Activated CD8-positive, alpha-beta memory T cell treated with anti-CD3 and anti-CD28 coated beads, Interleukin-2, amount 10 ng/mL, durations not matched to agents 7 days and 5 days (primary cell): ENCODE measurements at places on chromosomes 5 and 9.
A peak's percentile ranks its signal among the peaks of the same experiment; 100 is the strongest.

- no peak overlapping the region for H3K4me3 ChIP-seq
- no peak for DNase-seq
- H3K27ac ChIP-seq = peak overlapping the region; percentile 83
- no peaks in the 10 kb centered on the region for H3K27me3 ChIP-seq
- peaks cover 91% of the 10 kb centered on the region for H3K4me1 ChIP-seq
- H3K36me3 ChIP-seq = peaks cover 17% of the 10 kb centered on the region
These were observed 38.9 kb upstream of the TNFAIP8 start for GRCh38 chr5:119316906-119317305.

- DNase-seq = no peak
- H3K36me3 ChIP-seq = no peaks in the 10 kb centered on the region
- H3K4me1 ChIP-seq = no peaks in the 10 kb centered on the region
- H3K27me3 ChIP-seq = peaks cover 12% of the 10 kb centered on the region
These were observed 187.0 kb downstream of the CACNA1B start for GRCh38 chr9:138064547-138064946.

- no peaks in the 10 kb centered on the region for H3K4me1 ChIP-seq
- H3K27ac ChIP-seq = no peak overlapping the region
- H3K27me3 ChIP-seq = no peaks in the 10 kb centered on the region
These were observed 349.3 kb downstream of the SEMA5A start for GRCh38 chr5:9196403-9197227.

DNA sequence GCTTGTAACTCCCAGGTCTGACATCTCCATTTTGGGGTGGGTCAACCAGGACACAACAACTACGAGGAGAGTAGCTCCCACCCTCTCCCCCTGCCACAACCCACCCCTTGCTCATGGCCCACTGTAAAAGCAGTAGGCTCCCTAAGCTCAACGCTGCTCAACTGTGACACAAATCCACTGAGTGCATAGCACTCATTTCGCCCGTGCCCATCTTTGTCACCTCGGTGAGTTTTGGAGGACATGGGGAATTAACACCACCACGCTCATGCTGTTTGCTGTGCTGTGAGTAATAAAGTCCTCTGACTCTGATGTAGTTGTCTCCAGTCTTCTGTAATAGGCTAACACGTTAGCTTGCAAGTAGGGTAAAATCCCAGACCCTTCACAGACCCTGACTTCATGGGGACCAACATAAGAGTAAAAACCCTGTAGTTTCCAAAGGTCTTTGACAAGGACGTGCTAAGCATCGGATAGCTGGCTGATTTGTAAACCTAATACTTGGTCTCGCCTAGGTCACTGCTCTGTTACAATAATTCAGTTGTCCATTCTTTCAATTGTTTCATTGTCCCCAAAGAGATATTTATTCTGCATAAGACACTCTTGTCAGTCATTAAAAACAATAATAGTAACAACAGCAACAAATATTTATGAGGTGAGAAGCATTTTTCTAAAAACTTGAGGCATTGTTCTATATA is 7.7 kb downstream of the PLGRKT start:
- H3K27me3 ChIP-seq = no peaks in the 10 kb centered on the region
- H3K4me3 ChIP-seq = no peak overlapping the region

GRCh38 chr5:64497386-64497785 is 8.4 kb upstream of the RGS7BP start:
- H3K4me3 ChIP-seq = no peak overlapping the region
- no peaks in the 10 kb centered on the region for H3K4me1 ChIP-seq
- no peaks in the 10 kb centered on the region for H3K36me3 ChIP-seq
- no peaks in the 10 kb centered on the region for H3K27me3 ChIP-seq

DNA sequence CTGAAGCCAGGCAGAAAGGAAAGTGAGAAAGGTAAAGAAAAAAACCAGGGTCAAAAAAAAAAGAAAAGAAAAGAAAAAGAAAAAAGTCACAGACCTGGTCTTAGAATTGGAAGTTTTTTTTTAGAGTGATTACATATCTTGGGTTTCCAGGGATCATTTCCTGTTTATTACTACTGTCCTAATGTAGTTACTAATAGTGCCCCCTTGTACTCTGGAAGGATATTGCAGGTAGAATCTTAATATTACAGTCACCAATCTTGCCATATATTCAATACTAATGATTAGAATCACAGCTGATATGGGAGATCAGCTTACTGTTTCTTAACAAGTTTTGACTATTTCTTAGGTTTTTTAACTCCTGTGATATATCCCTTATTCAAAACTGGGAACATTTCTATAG is 543.2 kb upstream of the CDH6 start:
- no peaks in the 10 kb centered on the region for H3K27me3 ChIP-seq
- no peak overlapping the region for H3K27ac ChIP-seq
- no peak overlapping the region for H3K4me3 ChIP-seq
- H3K36me3 ChIP-seq = no peaks in the 10 kb centered on the region

DNA sequence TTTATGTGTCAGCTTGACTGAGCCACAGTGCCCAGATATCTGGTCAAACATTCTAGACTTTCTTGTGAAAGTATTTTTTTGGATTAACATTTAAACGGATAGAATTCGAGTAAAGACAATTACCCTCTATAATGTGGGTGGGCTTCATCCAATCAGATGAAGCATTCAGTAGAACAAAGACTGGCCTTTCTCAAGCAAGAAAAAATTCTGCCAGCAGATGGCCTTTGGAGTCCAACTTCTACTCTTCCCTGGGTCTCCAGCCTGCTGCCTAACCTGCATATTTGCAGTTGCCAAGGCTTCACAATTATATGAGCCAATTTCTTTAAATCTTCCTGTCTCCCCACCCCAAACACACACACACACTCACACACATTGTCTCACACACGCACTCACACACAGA is 86.4 kb downstream of the MED10 start:
- no peak overlapping the region for H3K27ac ChIP-seq
- peaks cover 18% of the 10 kb centered on the region for H3K27me3 ChIP-seq
- no peaks in the 10 kb centered on the region for H3K36me3 ChIP-seq
- H3K4me1 ChIP-seq = no peaks in the 10 kb centered on the region
- H3K4me3 ChIP-seq = no peak overlapping the region

DNA sequence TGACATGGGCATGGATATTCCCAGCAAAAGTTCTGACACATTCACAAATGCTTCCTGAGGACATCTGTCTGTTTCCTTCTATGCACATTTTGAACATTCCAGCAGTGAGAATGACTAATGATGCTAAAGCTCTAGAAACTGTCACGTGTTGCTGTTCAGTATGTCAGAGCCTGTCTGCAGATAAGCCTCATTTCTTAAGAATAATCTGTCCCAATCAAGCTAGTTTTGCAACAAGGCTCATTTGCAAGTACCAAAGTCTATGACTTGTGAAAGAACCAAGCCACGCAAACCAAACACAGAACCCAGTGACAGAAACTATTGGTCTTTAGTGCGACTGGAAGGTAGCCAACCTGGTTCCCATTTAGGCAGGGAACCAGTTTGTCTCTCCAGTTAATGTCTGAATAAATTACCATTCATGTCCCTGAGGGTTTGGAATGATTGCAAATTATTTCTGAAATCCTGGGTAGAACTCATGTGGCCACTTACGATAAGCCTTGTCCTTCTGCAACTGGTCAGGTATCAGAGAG is 178.5 kb downstream of the C9orf152 start:
- H3K4me1 ChIP-seq = peaks cover 2% of the 10 kb centered on the region
- DNase-seq = no peak
- H3K27me3 ChIP-seq = peaks cover 22% of the 10 kb centered on the region
- H3K4me3 ChIP-seq = no peak overlapping the region

DNA sequence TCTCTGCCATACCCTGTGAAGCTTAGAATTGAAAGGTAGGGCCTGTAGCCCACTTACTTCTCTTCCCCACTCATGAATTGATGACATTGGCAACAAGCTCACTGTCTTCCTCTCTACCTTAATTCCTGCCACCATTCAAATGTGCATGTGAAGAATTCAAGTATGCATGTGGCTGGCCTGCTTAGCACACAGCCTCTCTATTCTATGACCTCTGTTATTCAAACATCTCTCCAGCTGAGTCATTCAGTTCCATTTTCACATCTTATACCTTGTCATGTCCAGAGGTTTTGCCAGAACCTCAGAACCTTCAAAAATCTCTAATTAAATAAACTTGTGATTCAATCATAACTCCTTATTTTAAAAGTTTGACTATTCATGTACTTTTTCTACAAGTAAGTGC is 114.7 kb upstream of the MAN2A1 start:
- H3K27ac ChIP-seq = no peak overlapping the region
- no peaks in the 10 kb centered on the region for H3K36me3 ChIP-seq
- no peak overlapping the region for H3K4me3 ChIP-seq
- H3K27me3 ChIP-seq = peaks cover 7% of the 10 kb centered on the region
- DNase-seq = no peak

- no peaks in the 10 kb centered on the region for H3K4me1 ChIP-seq
- H3K36me3 ChIP-seq = no peaks in the 10 kb centered on the region
- H3K4me3 ChIP-seq = no peak overlapping the region
- no peak overlapping the region for H3K27ac ChIP-seq
- H3K27me3 ChIP-seq = peaks cover 32% of the 10 kb centered on the region
These were observed 70.4 kb downstream of the OTP start for GRCh38 chr5:77568082-77568481.

- H3K4me3 ChIP-seq = no peak overlapping the region
- peak; percentile 37 for DNase-seq
- peaks cover 11% of the 10 kb centered on the region for H3K4me1 ChIP-seq
- H3K27ac ChIP-seq = no peak overlapping the region
These were observed 34.2 kb downstream of the IPPK start for GRCh38 chr9:92635760-92636159.

DNA sequence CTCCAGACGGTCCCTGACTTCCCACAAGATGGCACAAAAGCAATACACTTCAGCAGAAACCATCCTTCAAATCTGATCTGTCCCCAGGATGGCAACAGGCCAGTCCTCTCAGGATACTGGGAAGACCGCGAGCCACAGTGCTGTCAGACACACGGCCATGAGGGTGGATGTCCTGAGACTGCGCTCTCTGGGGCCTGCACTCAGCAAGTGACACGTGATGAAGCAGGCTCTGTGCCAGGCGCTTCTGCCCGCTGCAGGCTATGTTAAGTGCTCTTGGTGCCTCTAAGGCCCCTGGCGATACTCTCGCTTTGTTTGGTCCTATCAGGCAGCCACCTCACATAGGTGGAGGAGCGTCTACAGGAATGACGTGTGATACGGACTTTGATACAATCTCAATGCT is 7.1 kb downstream of the BRD9 start:
- H3K4me3 ChIP-seq = no peak overlapping the region
- peaks cover 27% of the 10 kb centered on the region for H3K4me1 ChIP-seq
- DNase-seq = no peak
- H3K27me3 ChIP-seq = peaks cover 6% of the 10 kb centered on the region

GRCh38 chr9:87451149-87451548 is 46.5 kb upstream of the DAPK1 start:
- DNase-seq = no peak
- H3K4me1 ChIP-seq = no peaks in the 10 kb centered on the region
- H3K36me3 ChIP-seq = no peaks in the 10 kb centered on the region
- no peak overlapping the region for H3K4me3 ChIP-seq
- no peak overlapping the region for H3K27ac ChIP-seq
- H3K27me3 ChIP-seq = no peaks in the 10 kb centered on the region

GRCh38 chr9:69500896-69501295 is 171.3 kb downstream of the APBA1 start:
- H3K27ac ChIP-seq = no peak overlapping the region
- DNase-seq = no peak
- no peak overlapping the region for H3K4me3 ChIP-seq
- H3K4me1 ChIP-seq = peaks cover 20% of the 10 kb centered on the region
- H3K36me3 ChIP-seq = peaks cover 2% of the 10 kb centered on the region
- peaks cover 2% of the 10 kb centered on the region for H3K27me3 ChIP-seq

- H3K27me3 ChIP-seq = no peaks in the 10 kb centered on the region
- no peak for DNase-seq
- H3K4me3 ChIP-seq = no peak overlapping the region
These were observed 119.9 kb downstream of the KDM4C start for GRCh38 chr9:6877671-6878161.

DNA sequence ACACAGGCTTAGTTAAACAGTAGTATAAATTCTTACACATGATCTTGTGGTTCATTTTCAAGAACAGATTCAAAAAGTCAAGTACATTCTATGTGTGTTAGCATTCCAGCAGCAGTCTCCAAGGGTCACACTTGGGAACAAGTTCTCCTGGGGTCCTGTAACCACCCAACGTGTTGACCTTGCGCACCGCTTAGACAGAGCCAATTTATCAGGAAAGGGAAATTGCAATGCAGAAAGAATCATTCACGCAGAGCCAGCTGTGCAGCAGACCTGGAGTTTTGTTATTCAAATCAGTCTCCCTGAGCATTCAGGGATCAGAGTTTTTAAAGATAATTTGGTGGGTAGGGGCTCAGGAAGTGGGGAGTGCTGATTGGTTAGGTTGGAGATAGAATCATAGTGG is 8.5 kb upstream of the RXFP3 start:
- H3K27me3 ChIP-seq = peaks cover 14% of the 10 kb centered on the region
- no peak for DNase-seq
- no peak overlapping the region for H3K27ac ChIP-seq
- no peak overlapping the region for H3K4me3 ChIP-seq
- H3K4me1 ChIP-seq = no peaks in the 10 kb centered on the region
- no peaks in the 10 kb centered on the region for H3K36me3 ChIP-seq

GRCh38 chr9:99351647-99352046 is 129.6 kb downstream of the SEC61B start:
- peaks cover 24% of the 10 kb centered on the region for H3K27me3 ChIP-seq
- H3K36me3 ChIP-seq = no peaks in the 10 kb centered on the region
- no peak overlapping the region for H3K4me3 ChIP-seq
- no peak for DNase-seq
- H3K4me1 ChIP-seq = no peaks in the 10 kb centered on the region

DNA sequence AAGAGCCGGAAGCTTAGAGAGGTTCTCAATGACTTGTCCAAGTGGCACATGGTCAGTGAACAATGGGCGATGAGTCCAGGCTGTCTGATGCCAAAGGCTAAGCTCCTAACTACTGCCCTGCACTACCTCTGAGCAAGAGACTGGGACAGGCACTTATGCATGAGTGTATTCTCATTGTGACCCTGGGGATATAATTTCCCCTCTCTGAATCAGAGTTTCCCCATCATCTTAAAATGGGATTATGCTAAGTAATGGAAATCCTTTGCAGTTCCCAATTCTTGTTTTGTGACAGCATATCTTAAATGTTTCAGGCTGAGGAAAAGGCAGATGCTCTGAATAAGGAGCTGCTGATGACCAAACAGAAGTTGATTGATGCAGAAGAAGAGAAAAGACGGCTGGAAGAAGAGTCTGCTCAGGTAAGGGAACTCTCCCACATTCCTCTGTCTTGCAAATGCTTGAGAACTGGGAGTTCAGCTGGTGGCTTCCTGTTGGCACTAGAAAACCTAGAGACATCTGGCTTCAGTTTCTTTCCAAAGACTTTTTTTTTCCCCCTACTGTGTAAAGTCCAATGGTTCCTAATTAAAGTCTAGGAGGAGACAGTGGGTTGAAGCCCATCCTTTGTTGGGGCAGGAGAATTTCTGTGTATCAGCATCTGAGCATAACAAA is 64.1 kb downstream of the GPR21 start:
- no peak for DNase-seq
- H3K27ac ChIP-seq = no peak overlapping the region

DNA sequence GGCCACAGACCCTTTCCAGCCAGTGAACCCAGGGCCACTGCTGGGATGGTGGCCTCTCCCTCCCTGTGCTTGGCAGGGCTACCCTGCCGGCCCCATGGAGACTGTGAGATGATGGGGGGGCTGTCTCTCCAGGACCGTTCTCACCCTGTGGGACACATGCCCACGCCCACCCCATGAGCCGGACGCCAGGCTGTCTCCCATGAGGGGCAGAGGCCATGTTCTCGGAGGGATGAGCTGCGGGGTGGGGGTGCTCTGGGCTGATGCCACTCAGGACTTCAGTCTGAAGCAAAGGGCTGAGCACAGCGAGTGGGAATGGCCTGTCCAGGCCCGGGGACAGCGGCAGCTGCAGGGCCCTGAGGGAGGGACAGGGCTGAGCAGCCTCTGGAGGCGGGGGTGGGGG is 88.9 kb downstream of the KCNT1 start:
- no peaks in the 10 kb centered on the region for H3K4me1 ChIP-seq
- H3K4me3 ChIP-seq = no peak overlapping the region
- no peak for DNase-seq
- H3K27me3 ChIP-seq = no peaks in the 10 kb centered on the region
- no peak overlapping the region for H3K27ac ChIP-seq
